ENCODE measurements at places on chromosomes 16 and 17.

- DNase-seq, result peak; percentile 98
Measured at GRCh38 chr17:42019509-42020404, at the start of gene NKIRAS2. NKIRAS2 (plus strand) TSS chr17:42020090; CDS start chr17:42021578, 1,488 bp downstream.

DNA sequence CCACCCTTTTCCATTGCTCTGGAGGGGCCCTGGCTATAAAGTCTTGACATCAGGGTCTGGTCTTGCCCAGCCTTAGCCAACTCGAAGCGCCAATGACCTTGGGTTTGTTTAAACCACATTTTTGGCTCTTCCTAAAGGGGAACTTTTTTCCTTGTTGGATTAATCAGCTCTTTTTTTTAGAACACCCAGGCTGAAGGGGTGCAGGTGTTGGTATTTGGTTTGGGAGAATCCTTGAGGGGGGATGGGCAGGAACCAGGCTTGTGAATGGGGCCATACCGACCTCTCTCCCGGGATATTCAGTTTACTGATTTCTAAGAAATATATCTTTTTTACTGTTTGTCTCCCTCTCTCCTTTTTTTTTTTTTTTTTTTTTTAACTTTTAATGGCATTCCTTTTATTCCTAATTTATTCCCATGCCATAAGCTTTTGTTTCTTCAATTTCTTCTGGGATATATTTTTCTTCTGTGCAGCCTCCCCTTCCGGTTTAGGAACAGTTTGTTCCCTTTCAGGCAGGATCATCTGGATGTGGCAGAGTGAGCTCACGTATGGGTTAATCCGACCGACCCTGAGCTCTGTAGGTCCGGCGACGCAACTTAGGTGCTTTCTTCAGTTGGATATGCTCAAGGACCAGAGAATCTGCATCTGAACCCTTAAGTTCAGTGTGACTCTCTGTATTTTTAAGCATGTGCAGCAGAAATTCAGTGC lies 129.5 kb downstream of the ABCC6 start:
- no peak for DNase-seq

DNA sequence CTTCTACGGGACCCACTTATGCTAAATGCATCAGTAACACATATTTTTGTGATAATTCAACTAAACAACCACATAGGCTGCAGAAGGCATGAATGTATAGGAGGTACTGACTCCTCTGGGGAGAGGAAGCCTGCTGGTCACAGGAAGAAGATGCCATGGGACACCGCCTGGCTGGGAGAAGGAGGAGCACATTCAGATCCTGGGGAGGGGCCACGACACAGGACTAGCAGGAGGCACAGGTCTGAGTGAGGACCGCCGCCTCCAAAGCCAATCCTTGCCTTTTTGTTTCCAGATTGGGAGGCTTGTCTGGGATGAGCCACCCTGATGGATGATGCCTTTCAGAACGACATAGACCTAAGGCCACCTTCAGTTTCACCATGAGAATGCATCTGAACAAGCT lies 34.6 kb downstream of the MBTPS1 start:
- DNase-seq, result no peak

GRCh38 chr17:63762161-63763078 lies 11.0 kb downstream of the CCDC47 start:
- DNase-seq, result no peak

DNA sequence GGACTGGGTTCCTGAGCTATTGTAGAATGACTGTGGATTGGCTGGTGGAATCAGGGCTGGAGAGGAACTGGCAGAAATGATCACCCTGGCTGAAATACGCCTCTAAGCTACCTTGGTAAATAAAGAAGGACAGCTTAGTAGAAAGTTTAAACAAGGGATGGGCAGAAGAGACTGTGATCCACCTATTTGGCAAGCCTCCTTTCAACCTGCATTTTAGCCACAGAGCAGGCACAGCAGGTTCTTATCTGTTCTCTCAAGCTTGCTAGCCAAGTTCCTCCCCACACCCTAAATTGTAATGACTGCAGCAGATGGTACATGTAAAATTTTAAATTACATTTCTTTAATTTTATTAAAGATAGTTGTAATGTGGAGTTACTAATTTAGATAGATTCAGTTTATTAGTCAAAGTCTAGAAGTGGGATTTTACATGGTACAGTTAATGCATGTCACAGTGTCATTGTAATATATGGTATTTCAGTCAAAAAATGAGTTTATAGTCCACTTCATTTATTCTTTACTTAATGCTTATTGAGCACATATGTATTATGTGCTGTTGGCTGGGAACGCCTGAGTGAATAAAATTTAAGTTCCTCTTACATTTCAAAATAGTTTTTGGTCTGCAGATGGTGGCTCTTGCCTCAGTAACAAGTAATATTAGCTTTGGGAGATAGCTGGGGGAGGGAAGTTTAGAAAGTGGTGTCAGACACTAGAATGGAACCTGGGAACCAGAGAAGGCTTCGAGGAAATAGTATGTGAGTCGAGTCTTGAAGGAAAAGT lies 11.2 kb downstream of the EPN2 start:
- no peak for DNase-seq

DNA sequence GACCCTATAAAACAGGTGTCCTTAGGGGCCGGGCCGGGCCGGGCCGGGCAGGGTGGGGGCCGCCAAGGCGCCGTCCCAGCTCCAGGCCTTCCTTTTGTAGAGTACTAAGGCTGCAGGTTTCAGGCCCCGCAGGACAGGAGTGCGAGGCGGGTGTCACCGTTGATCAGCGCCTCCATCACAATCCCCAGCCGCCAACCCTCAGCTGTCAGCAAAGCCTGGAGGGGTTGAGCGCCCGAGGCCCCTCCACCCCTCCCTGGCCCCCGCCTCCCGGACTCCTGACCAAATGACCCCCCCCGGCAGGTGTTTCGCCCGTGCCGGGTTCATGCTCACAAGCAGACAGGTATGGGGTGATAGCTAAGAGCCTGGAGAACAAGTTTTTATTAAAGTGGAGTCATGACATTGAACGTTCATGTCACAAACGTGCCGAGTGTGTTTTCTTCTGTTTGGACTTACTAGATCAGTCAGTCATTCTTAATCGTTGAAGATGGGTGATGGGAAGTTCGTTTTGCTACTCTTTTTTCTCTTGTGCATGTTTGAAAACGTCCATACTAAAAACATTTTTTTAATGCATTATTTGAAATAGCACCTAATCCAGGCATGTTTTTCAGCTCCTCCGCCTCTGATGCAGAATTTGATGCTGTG lies 534 bp downstream of the ARL2BP start:
- no peak for DNase-seq

- DNase-seq, result no peak
Measured at GRCh38 chr16:4550591-4550990, 5.5 kb upstream of the C16orf96 start.

DNA sequence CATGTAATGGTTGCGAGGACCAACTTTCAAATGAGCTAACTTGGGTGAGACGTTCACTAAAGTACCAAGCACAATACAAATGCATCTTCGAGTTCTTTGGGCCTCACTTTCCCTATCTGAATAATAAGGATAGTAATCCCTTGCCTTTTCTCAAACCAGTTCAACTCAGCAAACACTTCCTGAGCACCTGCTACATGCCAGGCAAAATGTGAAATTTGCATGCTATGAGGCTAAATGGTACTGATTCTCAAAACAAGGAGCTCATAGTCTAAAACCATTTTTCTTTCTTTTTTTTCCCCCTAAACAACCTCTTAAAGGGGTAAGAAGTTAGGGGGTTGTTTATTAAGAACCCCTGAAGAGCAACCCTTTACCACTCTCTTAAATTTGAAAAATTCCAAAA lies 101.4 kb upstream of the HLF start:
- no peak for DNase-seq

- DNase-seq, result no peak
Measured at GRCh38 chr16:23902748-23903414, 67.1 kb downstream of the PRKCB start.

DNA sequence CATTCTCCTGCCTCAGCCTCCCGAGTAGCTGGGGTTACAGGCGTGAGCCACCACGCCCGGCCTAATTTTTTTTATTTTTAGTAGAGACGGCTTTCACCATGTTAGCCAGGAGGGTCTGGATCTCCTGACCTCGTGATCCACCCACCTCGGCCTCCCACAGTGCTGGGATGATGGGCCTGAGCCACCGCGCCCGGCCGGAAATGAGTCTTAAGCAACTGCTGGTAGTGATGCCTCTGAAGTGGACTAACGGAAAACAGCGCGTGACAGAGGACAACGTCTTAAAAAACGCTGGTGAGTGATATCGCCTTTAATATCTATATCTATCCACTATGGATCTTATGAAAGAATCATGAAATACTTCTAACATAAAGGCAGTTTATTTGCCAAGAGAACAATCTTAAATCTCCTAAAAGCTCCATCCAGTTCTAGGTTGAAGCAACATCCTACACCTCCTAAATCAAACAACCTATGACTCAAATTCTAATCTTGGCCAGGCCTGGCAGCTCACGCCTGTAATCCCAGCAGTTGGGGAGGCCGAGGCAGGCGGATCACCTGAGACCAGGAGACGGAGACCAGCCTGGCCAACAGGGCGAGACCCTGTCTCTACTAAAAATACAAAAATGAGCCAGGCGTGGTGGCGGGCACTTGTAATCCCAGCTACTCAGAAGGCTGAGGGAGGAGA lies 69.8 kb downstream of the NXN start:
- no peak for DNase-seq

DNA sequence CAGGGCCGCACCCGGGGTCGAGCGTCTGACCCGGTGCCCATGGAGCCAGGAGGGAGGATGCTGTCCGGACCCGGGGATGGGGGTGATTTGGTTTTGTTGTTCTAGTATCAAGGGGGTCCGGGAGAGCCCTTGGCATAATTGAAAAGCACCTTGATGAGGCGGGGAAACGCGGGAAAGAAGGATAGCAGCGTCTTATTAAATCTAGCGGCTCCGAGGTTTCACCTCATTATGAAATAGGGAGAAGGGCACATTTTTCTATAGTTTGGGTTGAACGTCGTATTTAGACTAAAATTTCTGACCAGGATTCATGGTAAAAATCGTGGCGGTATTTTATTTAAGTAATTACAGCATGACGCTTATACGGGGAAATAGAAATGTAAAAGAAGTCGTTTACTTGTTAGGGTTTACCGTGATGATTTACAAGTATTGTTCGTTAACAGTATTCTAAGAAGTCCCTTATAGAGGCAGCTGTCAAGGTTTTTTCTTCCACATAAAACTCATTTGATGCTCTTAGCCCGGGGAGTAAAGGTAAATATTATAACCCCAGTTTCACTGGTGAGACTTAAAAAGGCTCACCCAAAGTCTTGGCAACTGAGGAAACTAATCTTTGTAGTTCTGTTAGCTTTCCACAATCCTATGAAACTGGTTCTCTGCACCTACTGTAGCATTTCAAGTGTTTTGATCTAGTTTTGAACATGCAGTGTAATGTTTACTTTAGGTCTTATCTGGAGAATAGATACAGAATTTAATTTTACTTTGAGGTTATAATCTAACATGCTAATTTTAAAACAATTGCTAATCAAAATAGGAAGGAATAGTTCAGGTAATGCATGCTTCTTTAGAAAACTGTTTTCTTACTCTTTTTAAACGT lies 756 bp downstream of the LUC7L3 start:
- no peak for DNase-seq

DNA sequence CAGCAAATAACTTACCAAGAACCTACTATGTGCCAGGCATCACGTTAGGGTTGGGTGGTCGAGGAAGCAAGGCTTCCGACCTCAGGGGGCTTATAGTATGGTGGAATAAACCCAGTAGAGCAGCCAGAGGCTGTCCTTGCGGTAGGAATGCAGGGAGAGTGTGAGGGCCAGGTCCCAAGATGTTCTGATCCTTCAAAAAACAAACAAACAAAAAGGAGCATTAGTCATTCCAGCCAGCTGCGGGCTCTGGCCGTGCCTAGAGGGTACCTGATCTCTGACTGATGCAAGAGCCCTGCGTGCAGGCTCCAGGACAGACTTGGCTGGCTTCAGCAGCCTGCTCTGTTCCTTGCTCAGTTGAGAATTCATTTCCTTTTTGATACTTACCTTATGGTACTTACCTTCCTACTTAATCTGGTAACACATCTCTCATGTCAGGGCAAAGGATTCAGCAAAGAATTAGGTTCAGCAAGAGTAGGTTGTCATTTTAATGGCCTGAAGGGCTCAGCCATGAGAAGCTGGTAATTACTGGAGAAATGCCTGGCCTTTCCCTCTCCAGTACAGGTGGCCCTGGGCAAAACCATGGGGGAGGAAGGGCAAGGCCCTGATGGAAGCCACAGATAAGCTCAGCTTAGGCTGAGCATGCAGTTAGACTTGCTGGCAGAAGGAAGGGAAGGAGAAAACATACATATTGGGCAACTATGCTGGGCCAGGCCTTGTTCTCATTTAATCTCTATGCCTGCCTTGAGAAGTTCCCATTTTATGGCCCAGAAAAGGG lies 18.4 kb downstream of the CYB5D2 start:
- DNase-seq, result no peak

- DNase-seq, result no peak
Measured at GRCh38 chr17:76498876-76499251, 2.4 kb downstream of the RHBDF2 start.

GRCh38 chr17:7845359-7846062 lies 9.4 kb upstream of the TMEM88 start:
- DNase-seq, result no peak

- no peak for DNase-seq
Measured at GRCh38 chr16:60651346-60651745, 1384.9 kb downstream of the CDH8 start.

DNA sequence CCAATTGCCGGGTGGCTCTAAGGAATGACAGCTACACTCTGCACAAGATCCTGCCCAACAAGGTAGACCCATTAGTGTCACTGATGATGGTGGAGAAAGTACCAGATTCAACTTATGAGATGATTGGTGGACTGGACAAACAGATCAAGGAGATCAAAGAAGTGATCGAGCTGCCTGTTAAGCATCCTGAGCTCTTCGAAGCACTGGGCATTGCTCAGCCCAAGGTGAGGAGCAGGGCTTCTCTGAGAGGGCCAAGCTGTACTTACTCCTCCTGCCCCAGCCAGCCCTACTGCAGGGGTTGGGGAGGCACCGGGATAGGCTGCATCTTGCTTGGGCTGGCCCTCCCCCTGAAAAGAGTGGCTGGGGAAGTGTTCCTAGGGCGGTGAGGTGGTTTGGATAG lies 2.8 kb upstream of the FTSJ3 start:
- no peak for DNase-seq

DNA sequence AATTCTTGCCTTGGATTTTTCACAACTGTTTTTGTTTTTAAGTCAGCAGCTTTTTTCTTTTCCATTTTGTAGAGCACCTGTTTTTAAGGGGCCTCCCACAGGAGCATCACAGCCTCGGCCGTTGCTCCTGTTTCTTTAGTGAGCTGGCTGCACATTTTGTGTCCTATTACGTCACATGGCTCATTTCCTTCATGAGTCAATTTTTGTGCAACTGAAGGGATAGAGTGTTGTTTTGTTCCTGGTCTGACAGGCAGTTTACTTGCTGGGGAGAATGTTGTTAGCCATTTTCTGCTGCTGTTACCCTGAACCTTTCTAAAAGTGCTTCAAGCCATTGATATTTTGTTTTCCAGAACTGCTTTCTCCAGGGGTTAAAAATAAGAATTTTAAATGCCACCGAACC lies 45.0 kb upstream of the CRISPLD2 start:
- DNase-seq, result no peak

Data from ecto neural progenitor cell (in vitro differentiated cells).